ENCODE measurements at places on chromosomes 5 and 9.

GRCh38 chr9:14957109-14957508 lies 46.9 kb upstream of the FREM1 start:
- DNase-seq, result no peak

GRCh38 chr9:124395826-124396225 lies 19.4 kb downstream of the PSMB7 start:
- DNase-seq, result no peak

DNA sequence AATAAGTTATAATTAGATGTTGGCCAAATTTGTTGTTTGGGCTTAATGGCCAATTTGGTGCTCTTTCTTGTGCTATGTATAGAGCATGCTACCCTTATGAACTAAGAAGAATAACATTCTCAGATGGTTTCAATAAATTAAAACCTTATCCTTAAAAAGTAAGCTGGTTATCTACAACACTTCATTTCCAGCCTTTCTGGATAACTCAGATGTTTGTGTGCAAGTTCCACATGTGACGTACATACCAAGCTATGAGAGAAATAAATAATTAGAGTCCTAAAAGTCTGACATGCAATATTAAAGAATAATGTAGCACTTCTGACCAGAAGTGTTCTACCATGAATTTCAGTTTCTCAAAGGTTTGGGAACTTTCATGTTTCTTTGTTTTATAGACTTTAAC lies 11.7 kb downstream of the MTREX start:
- no peak for DNase-seq

DNA sequence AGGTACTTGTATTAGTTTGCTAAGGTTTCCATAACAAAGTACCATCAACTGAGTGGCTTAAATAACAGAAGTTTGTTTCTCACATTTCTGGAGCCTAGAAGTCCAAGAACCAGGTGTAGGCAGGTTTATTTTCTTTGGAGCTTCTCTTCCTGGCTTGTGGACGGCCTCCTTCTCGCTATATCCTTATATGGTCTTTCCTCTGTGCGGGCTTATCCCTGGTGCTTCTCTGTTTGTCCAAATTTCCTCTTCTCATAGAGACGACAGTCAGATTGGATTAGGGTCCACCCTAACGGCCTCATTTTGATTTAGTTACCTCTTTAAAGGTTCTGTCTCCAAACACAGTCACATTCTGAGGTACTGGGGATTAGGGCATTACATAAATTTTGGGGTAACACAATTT lies 88.3 kb downstream of the RMI1 start:
- DNase-seq, result no peak

- DNase-seq, result no peak
Observed at GRCh38 chr5:44993286-44993685, 184.5 kb downstream of the MRPS30 start.

DNA sequence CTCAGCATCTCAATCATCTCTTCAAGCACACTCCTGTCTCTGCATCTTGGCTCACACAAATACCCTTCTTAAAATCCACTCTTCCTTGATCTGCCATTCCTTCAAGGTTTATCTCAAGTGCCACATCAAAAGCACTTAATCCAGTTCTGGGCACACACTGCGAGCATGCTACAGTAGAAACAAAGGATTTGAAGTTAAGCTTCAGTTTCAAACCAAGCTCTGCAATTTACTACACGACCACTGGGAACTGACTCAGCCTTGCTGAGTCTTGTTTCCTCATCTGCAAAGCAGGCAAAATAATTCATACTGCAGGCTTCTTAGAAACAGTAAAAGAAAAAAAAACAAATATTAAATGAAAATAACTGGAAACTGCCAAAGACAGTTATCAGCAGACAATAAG lies 50.5 kb upstream of the CTNNAL1 start:
- DNase-seq, result no peak

DNA sequence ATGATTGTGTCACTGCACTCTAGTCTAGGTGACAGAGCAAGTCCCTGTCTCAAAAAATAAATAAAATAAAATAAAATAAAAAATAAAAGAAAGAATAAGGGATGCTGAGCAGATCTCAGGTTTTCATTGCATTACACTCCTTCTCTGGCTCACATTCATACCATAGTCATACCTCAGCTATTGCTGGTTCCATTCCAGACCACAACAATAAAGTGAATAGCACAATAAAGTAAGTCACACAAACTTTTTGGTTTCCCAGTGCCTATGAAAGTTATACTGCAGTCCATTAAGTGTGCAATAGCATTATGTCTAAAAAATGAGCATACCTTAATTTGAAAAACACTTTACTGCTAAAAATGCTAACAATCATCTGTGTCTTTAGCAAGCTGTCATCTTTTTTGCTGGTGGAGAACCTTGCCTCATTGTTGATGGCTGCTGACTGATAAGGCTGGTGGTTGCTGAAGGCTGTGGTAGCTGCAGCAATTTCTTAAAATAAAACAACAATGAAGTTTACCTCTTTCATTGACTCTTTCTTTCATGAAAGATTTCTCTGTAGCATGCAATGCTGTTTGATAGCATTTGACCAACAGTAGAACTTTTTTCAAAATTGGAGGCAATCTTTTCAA lies 415.7 kb downstream of the ZNF608 start:
- no peak for DNase-seq
